Activated CD8-positive, alpha-beta memory T cell treated with anti-CD3 and anti-CD28 coated beads for 1 hour (primary cell): ENCODE measurements at places on chromosomes 1 and 21.

DNA sequence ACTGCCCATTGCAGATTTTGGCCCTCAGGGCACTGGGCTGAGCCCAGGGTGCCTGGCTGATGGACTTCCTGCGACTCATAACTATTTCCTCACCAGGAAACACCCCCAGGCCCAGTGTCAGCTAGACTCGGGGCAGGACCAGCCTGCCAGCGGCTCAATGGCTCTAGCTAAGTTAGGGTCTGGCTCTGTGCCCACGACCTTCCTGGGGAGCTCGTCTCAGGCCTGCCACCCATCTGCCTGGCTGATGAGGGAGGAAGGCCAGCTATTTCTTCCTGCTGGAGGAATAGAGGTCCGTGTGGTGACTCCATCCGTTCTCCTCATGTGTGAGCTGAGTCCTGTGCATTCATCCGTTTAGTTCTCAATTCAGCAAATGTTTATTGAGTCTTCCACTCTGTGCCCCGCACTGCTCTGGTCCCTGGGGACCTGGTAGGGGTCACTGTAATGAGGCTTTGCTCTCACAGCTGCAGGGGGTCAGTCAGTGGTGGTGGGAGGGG is 44.5 kb downstream of the KIRREL1 start:
- DNase-seq, result no peak

DNA sequence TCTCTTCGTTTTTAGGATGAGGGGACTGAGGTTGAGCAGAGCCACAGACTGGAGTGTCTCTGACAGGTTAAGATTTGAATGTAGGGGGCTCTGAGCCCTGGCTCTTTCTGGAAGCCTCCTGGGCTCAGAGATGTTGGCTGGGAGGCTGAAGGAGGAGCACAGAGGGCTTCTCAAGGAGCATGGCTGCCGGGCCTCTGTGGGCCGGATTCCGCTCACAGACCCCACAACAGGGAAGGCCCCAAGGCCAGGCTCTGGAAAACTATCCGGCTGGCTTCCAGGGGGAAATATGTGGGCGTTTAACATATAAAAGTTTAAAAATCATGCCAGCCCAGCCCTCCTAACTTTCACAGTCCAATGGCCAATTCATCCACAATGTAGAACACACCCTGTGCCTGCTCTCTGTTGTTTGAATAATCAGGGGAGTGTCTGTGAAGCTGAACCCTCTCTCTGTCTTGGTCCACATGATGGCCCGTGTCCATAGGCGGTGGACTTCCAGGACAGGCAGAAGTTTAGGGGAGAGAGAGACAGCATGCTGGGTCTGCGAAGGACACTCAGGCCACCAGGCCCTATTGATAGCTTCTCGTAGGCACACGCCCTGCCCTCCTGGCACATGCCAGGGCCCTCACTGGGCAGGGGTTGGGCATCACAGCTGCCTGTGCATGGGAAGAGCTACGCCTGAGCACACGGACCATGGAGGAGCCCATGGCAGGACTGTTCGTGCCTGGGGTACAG is 10.8 kb downstream of the OBSCN start:
- DNase-seq, result no peak

DNA sequence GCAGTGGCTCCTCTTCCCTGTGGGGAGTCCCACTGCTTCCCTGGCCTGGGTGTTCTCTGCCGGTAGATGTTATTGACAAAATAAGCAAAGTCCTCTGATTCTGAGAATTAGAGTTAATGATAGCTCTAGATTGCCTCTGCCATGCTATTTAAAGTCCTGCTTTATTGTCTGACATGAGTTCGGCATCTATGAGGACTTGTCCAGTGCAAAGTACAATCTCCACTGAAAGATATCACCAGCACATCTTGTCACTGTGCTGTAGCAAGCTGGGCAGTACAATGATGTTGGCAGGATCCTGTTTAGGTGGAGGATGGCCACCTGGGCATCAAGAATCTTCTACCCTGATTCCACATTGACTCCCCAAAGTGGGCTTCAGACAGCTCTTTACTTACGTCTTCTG is 54.0 kb upstream of the ATP5PO start:
- no peak for DNase-seq

GRCh38 chr1:53370369-53370961 is 42.6 kb upstream of the LRP8 start:
- DNase-seq, result no peak

DNA sequence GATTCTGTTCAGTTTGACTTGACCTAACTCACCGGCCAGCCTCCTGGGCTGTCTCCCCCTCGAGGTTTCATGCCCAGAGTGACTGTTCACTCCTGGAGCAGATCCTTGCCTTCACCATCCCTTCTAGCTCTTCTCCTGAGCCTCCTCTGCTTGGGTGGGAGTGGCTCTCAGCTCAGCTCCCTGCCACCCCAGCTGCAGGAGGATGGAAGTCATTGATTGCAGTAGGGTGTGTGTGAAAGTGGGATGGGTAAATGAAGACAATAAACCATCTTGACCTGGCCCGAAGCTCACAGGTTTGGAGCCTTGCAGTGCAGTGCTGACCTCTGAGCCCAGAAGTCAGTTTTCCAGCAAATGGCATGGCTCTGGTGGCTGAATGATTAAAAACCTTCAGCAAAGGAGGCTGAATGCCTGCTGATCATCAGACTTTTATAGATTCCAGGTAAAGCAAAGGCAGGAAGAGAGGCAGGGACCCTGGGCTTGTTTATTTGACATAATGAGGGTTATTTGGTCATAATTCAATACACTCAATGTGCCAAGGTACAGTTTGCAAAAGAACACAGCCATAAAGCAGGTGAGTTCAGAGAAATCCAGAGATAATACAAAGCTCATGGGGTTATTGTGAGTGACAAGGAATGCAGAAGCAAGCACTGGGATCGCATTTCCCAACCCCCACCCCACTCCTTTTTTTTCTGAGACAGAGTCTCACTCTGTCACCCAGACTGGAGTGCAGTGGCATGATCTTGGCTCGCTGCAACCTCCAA is 17.5 kb upstream of the TFF3 start:
- DNase-seq, result no peak

DNA sequence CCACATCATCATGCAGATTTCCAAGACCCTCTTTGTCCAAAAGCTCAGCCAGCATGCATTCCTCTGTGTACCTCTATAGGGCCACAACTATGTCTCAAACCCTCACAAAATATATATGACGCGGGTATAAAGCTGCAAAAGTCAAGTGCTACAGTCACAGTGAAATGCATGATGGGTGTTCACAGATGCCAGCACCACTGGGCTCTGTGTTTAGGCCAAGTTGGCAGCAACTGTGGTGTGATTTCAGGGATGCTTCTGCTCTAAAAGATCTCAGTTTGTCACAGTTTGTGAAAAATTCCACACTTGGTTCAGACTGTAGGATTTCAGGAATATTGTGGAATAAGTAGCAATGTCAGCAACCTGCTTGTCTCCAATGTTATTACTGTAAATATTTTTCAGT is 23.9 kb upstream of the SELP start:
- no peak for DNase-seq

DNA sequence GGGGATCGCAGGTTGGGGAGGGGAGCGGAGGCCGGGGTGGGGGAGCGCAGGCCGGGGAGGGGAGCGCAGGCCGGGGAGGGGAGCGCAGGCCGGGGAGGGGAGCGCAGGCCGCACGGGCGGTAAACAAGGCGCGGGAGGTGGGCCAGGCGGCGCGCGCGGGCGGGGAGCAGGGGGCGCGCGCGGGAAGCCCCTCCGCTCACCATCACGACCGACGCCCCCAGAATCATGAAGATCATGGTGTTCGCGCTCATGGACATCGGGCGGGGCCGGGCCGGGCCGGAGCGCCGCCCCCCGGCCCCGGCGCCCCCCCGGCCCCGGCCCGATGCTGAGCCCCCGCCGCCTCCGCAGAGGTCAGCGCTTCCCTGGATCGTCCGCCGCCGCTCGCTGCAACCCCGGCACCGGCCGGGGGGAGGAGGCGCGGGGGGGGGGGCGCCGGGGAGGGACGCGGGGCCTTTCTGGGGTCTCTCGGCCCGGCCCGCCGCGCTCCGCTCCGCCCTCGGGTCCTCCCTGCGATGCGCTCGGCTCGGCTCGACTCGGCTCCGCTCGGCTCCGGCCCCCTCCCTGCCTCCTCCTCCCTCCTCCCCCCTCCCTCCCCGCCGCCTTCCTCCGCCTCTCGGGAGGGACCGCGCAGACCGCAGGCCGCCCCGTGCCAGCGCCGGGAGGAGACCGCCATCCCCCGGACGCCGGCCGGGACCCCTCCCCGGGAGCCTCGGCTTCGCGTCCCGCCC is at the start of gene TMEM240:
Gene TMEM240, minus strand, starts transcription at position 535 of the 728 bp plus-strand sequence. Its CDS starts 278 bp downstream, at position 257.
- DNase-seq, result peak; percentile 10

DNA sequence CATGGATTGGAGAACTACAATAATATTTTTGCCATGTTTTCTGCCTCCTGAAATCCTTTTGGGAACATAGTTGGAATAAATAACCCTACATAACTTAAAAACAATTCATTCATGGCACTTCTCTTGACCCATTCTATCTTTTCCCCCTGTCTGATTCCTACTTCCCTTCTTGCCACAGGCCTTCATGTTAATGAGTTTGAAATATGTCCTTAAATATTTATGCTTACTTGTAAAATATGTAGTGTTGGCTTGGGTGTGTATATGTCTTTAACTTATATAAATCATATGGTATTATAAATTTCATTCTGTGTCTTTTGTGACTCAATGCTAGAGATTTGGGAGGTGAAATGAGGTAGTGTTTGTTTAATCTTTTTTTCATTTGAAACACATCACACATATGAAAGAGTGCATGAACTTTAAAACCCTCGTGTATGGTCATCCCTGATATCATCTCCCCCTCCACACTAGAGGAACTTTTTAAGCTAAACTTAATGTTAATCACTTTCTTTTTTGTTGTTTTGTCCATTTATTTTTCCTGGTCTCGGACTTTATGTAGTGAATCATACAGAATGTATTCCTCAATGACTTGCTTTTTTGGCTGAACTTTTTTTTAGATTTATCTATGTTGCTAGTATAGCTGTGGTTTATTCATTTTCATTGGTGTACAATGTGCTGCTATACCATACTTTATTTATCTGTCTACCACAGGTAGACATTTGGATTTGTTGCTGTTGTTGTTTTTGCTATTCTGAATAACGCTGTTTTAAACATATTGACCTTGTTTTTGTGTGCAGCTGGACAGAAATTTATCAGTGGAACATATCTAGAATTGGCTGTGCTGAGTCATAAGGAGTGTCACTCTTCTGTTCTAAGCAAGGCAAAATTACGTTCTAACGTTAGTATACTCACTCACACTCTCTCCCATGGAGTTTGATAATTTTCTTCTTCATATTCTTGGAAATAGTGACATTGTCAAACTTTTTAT is 441.6 kb downstream of the PLPP3 start:
- DNase-seq, result no peak

DNA sequence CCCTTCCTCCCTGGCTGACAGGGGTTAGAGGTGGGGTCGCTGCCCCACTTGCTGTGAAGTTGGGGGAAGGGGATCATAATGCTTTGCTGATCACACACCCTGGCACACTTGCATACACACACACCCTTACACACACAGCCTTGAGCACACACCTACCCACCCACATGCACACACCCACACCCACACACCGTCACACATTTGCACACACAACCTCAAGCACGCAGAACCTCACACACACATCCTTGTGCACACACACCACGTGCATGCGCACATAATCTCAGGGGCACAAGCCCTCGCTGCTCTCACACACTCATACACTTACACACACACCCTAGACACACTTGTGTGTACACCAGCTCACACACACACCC is 16.4 kb upstream of the TNFRSF8 start:
- no peak for DNase-seq
